Activated CD8-positive, alpha-beta memory T cell treated with anti-CD3 and anti-CD28 coated beads for 24 hours (primary cell): ENCODE measurements at places on chromosomes 13 and 19.

DNA sequence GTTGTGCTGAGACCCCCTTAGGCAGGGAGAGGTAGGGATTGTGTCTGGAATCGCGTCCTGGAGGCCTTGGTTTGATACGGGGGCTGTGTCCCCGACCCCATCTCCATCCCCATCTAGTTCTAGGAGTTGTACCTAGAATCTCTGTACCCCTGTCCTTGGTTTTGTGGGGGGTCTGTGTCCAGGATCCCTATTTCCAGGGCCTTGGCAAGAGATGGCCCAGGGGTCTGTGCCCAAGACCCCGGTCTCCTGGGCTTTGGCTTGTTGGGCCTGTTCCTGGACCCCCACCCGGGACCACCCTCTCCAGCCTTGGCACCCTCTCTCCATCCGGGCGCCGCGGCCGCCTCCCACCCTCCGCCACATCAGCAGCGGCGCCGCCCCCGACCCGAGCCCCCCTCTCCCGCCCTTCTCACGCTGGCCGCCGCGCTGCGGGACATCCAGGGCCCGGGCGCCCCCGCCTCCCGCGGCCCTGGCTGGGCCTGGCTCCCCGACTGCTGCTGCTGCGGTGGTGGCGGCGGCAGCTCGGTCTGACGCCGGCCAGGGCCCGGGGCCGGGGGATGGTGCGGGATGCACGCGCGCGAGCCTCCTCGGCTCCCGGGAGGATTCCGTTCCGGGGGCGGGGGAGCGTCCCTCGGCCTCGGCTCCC, at the start of gene NUMBL:
TSS of gene NUMBL (minus strand) at position 602 of the 643 bp plus-strand sequence. CDS start at position 434, 168 bp downstream.
- DNase-seq = no peak

GRCh38 chr13:41117869-41118268, 14.7 kb downstream of the KBTBD6 start:
- no peak for DNase-seq

DNA sequence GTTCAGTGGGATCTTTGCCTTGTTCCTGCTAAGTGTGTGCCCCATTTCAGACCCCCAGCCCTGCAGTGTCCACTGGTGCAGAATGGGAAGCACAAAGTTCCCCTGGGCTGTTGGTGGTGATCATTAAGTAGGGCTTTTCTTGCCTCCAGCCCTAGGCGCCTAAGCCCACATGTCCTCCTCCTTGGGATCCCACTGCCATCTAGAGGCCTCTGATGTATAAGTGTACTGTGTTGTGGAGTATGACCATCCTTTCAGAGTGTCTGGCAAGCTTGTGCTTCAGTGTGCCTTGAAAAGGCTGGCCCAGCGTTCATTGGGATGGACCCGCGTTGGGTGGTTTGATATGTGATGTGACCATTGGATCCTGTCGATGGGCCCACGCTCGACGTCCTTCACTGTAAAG, 71.2 kb downstream of the WASF3 start:
- no peak for DNase-seq

GRCh38 chr13:62706048-62706447, 1290.4 kb upstream of the PCDH20 start:
- DNase-seq = no peak

DNA sequence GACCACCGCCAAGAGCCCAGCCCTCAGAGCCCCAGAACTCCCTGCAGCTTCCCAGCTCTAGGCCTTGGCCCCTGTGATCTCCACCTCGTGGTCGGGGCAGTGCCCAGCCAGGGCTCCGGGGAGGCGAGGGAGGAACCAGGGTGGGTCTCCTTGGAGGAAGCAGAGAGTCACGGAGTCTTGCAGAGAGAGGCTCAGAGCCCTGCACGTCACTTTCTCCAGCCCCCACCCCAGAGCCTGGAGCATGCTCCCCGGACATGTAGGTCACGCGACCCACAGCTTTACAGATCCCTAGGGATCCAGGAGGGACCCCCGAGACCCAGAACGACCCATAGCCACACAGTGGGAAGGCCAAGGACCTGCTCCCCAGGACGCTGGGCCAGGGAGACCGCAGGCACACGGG, 11.9 kb downstream of the GADD45B start:
- DNase-seq = no peak

DNA sequence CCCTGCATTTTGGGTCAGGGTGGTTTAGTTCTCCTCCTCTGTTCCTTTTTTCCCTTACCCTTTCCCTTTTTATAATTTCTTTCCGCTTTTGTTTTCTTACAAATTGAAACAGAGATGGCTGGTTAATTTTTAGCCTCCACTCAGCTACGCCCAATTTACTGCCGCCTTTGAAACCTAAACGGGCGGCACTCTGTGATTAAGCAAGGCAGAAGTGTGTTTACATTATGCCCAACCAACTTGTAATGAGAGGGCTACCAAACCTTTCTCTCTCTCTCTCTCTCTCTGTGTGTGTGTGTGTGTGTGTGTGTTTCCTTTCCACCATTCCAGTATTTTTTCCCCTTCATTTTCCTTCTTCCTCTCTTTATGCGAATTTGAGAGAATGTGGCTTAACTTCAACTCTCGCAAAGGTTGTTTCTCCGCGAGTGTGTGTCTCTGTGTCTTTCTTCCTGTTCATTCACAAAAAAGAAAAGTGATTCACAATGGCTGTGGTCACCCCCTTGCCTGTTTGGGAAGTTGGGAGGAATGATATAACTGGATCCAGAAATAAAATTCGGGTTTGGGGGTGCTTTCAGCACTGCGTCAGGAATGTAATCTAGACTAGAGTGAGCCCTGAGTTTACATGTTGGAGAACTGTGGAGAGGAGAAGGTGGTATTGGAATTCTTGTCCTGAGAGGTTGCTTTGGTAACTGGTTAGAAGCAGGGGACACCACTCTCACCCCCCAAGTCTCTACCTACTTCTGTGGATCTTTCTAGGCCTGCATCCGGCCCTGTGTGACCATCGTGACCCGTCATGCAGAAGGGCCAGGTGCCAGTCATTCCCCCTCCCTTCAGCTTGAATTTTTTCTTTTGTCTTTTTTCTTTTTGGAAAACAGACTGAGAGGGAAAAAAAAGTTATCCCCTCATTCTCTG, 31.4 kb downstream of the NFIX start:
- DNase-seq = no peak

GRCh38 chr13:26051231-26051656, 572 bp downstream of the SHISA2 start:
- no peak for DNase-seq

GRCh38 chr13:73861136-73861535, 273.1 kb downstream of the KLF12 start:
- DNase-seq = no peak

DNA sequence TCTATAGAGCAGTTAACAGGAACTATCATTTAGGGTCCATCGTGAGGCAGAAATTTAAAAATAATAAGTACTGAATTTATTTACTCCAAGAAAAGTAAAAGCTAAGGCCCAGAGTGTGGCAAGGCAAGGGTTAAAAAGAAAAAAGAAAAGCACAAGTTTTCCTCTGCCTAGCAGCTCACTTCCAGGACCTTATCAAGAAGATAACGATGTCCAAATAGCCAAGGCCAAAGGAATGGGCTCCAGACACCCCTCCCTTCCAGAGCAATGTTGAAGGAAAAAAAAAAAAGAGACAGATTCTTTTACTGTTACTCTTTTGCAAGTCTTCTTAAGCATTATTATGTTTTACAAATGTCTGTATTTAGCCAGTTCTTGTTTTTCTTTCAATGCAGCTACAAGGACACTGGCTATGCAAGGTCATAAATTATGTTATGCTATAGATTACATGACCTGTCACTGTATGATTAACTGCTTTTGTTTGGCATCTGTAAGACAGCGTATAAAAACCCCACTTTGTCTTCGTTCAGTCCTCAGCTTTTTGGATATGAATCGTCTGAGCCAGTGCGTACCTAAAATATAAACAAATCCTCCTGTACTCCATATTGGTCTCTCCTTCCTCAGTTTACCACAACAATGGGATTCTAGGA, 2.9 kb upstream of the ZNF700 start:
- DNase-seq = no peak

DNA sequence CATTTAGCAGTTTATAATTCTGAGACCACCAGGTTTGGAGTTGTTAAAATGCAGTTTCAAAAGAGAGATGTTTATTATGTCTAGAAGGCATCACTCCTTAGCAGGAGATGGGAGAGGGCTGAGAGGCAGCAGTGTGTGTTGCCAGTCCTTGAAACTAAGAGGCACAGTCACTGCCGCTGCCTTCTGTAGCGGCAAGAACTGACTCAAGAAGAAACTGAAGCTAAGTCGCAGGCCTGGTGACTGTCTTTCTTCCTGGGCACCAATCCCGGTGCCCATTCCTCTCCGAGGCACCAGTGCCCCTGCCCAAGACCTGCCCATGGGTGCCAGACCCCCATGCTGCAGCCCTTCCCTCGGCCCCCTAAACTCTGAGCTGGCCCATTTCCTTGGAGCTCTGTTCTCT, 20.1 kb downstream of the N4BP2L1 start:
- DNase-seq = no peak

- DNase-seq = no peak
Measured at GRCh38 chr19:3105641-3106508, 11.7 kb downstream of the GNA11 start.

- DNase-seq = no peak
Measured at GRCh38 chr13:80962855-80963254, 621.9 kb upstream of the SPRY2 start.

DNA sequence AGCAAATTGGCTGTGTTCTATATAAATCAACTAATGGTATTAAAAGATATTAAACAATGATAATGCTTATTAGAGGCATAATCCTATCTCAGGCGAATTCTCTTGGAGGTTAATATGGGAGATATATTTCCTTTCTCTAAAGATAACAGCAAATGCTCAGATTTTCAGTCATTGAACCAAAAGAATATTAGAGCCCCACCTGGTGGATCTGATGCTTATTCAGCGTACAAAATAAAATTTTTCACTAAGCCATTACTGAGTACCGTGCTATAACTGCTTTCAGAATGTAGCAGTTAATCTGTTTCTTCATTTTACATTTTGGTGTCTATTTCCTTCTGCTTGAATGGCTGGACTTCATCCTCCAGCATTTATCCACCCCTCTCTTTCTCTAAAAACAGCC, 143.3 kb upstream of the IPO5 start:
- no peak for DNase-seq

DNA sequence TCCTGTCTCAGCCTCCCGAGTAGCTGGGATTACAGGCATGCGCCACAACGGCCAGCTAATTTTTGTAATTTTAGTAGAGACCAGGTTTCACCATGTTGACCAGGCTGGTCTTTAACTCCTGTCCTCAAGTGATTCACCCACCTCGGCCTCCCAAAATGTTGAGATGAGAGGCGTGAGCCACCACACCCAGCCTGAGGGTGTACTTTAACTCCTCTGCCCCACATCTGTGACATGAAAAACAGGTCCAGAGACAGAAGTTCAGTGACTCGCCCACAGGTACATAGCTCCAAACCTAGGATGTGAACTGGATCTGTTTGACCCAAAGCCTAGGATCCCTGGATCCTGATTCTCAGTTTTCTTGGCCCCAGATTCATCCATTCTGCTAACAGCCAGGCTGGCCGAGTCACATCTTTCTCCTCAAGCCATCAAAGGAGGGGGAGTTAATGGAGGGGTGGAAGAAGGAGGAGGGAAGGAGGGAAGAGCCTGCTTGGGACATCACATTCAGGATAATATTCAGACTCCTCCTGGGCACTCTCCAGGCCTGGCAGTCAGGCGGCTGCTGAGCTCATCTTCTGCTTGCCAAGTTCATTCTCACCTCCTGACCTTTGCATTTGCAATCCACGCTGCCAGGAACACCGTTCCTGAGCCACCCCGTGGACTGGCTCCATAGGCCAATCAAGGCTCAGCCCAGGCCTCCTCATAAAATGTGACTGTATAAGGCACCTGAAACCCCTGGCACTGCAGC, 3.1 kb downstream of the SPC24 start:
- no peak for DNase-seq

- DNase-seq = no peak
Measured at GRCh38 chr19:50534478-50534877, 20.8 kb upstream of the ASPDH start.

DNA sequence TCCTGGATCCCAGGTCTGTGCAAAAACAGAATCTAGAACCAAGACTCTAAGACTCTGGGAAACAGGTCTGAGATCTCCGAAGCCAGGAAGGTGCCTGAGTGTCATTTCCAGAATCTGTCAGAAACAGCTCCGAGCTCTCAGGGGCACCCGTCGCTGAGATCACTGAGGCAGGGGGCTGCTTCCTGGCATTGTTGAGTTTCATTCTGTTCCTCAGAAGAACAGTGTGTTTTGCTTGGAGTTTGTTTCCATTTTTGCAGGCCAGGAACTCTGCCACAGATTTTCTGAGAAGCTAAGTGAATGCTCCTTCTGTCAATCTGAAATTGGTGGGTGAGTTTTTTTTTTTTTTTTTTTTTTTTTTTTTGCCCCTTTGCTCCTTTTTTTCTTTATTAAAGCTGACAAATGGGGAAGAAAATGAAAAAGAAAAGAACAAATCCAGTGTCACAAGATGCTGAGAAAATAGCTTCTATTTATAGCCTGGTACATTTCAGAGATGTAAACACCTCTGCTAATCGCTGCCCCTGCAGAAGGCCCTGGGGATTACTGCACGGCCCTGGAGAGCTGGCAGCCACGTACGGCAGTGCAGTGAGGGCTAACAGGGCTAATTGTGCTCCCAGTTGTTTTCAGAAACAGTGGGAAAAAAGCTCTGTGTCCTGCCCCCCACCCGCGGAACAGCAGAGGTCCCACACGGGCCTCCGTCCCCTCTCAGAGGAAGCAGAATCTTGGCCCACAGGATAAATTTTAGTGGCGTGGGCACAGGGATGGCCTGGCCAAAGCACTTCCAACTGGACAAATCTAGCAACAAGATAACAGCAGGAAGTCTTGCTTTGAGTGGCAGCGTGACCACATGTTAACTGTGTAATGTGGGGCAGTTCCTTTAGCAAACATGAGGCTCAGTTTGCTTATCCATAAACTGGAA, 237.6 kb upstream of the IRS2 start:
- DNase-seq = no peak

- DNase-seq = no peak
Measured at GRCh38 chr19:47714339-47714738, 1.1 kb downstream of the EHD2 start.

- no peak for DNase-seq
Measured at GRCh38 chr13:108033800-108034707, 181.3 kb downstream of the LIG4 start.

- DNase-seq = no peak
Measured at GRCh38 chr13:91097269-91097668, 250.2 kb upstream of the MIR17HG start.

GRCh38 chr19:47158879-47159503, 28.4 kb downstream of the SAE1 start:
- DNase-seq = no peak

GRCh38 chr19:46944123-46944748, 75.4 kb upstream of the NPAS1 start:
- DNase-seq = no peak

GRCh38 chr19:29904017-29904416, 38.0 kb upstream of the URI1 start:
- DNase-seq = no peak

DNA sequence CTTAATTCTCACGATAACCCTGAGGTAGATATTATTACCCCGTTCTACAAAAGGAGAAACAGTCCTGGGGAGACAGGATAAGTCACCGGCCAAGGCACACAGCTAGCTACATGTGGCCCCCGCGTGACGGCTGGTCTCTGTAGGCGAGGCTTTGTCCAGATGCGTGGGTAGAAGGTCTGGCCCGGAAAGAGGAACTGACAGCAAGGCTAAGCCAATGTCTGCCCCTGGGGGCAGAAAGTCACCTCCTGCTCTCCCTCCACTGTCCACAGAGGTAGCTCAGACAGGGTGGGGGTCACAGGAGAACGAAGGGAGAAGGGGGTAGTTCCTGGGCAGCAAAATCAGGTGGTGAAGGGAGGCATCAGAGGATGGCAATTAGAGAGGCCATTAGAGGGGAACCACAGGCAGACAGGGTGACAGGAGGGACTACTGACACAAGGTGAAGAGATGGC, 1.8 kb downstream of the APOC4 start:
- no peak for DNase-seq
